ENCODE measurements at places on chromosomes 5 and 9.

GRCh38 chr9:72326641-72327040 is 38.4 kb downstream of the ZFAND5 start:
- no peak for DNase-seq

GRCh38 chr5:105898183-105898582 is 1772.6 kb downstream of the EFNA5 start:
- no peak for DNase-seq

DNA sequence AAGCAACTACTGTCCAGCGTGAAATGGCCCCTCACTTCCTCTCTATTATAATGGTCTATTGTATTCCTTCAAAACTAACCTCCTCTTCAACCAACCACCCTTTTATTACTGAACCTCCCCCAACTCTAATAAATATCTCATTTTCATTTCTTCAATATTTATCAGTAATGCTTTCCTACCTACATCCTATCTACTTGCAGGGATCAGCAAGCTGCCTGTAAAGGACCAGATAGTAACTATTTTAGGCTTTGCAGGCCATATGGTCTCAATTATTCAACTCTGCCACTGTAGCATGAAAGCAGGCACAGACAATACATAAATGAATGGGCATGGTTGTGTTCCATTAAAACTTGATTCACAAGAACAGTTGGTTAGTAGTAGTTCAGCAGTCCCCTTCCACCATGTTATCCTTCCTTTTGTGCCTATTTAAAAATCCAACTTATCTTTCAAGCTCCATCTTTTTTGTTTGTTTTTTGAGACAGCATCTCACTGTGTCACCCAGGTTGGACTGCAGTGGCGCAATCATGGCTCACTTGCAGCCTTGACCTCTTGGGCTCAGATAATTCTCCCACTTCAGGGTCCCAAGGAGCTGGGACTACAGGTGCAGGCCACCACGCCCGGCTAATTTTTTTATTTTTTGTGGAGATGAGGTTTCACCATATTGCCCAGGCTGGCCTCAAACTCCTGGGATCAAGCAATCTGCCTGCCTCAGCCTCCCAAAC is 45.8 kb downstream of the PCDHGC5 start:
- no peak for DNase-seq

GRCh38 chr5:125592856-125593255 is 830.4 kb upstream of the GRAMD2B start:
- DNase-seq: no peak
